ENCODE measurements at places on chromosomes 3 and 15. TPM values are rescaled to one million over a fixed set of nuclear protein-coding genes. Genes with fewer than 3 reads are reported as not detected.

Gene CAMKV
- total RNA-seq, result not detected

Gene SLC22A14
- total RNA-seq, result 0.66 TPM

Gene LSMEM2
- not detected for total RNA-seq

Gene IGF2BP2
- 39.6 TPM for total RNA-seq

Gene CLSTN2
- total RNA-seq, result 1.6 TPM

Gene CLDN18
- total RNA-seq, result not detected

Gene NR2F2
- total RNA-seq, result 62.9 TPM

Gene NR1I2
- 0.20 TPM for total RNA-seq

Gene OXTR
- total RNA-seq, result 30.7 TPM

Gene SUCNR1
- 51.2 TPM for total RNA-seq

Gene HYAL1
- 2.5 TPM for total RNA-seq

Gene EPHA3
- total RNA-seq, result 6.7 TPM

Gene CTXND1
- not detected for total RNA-seq

Gene CCDC54
- not detected for total RNA-seq

All from smooth muscle cell of the pulmonary artery (primary cell).